ENCODE measurements at places on chromosomes 5 and 9.

DNA sequence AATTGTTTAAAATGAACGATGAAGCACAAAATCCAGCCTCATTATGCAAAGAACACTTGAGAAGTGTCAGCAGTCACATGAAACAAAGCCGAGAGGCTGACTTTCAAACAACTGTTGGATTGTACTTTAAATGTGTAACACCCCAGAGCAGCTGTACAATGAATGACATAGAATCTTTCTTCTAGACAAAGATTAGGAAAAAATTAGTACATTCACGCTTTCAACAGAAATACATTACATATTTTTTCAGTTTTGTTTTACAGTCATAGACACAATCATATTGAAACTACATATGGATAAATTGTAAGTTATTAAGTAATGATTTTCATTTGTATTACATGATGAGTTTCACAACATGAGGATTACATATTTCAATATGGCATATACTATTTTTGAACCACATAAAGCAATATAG is 10.6 kb upstream of the AGXT2 start:
- H3K4me3 ChIP-seq, result no peak overlapping the region
- no peak for DNase-seq
- no peaks in the 10 kb centered on the region for H3K36me3 ChIP-seq
- no peaks in the 10 kb centered on the region for H3K4me1 ChIP-seq
- peaks cover 18% of the 10 kb centered on the region for H3K27me3 ChIP-seq
- H3K27ac ChIP-seq, result no peak overlapping the region

DNA sequence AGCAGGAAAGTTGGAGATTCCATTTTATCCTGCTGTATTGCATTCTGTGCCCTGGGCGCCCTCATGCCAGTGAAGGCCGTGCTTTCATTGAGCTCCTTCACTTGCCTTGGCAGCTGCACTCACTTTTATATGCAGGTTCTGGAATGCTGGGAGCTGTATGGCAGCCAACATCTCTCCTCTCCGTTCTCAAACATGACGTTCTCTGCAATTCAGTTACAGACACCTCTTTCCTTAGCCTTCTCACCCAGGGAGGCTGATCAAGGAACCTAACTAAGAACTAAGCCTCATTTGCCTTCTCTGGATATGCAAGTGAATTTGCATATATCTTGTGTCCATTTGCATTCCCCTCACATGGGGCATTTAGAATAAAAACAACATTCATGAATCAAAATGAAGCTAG is 29.4 kb upstream of the PURA start:
- no peaks in the 10 kb centered on the region for H3K4me1 ChIP-seq
- no peak overlapping the region for H3K4me3 ChIP-seq
- peaks cover 39% of the 10 kb centered on the region for H3K27me3 ChIP-seq
- H3K27ac ChIP-seq, result no peak overlapping the region

- no peak overlapping the region for H3K4me3 ChIP-seq
- H3K36me3 ChIP-seq, result no peaks in the 10 kb centered on the region
- no peak for DNase-seq
- no peak overlapping the region for H3K27ac ChIP-seq
Observed at GRCh38 chr5:173287086-173287485, 41.1 kb downstream of the STC2 start.

GRCh38 chr5:80960531-80961375 is 590 bp downstream of the RASGRF2 start:
- H3K4me1 ChIP-seq, result peaks cover 37% of the 10 kb centered on the region
- H3K27ac ChIP-seq, result peak overlapping the region; percentile 72
- peak overlapping the region; percentile 92 for H3K4me3 ChIP-seq
- H3K27me3 ChIP-seq, result peaks cover 36% of the 10 kb centered on the region

- H3K27me3 ChIP-seq, result no peaks in the 10 kb centered on the region
- H3K4me3 ChIP-seq, result peak overlapping the region; percentile 72
- peak overlapping the region; percentile 87 for H3K27ac ChIP-seq
- peaks cover 20% of the 10 kb centered on the region for H3K4me1 ChIP-seq
Observed at GRCh38 chr5:76175051-76175666, 92.0 kb downstream of the SV2C start.
